Omental fat pad (tissue), 4 donors: ENCODE measurements at places on chromosomes 16 and 17.

DNA sequence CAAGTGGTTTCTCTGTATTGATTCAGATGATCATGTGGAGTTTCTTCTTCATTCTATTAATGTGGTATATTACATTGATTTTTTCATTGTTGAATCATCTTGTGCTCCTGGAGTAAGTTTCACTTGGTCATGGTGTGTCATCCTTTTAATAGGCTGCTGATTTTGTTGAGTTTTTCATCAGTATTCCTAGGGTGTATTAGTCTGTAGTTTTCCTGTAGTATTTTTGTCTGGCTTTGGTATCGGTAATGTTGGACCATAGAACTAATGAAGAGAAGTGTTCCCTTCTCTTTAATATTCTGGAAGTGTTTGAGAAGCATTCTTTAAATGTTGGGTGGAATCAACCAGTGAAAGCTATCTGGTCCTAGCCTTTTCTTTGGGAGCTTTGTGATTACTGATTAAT, 99.0 kb downstream of the OMG start:
- no peak for DNase-seq

DNA sequence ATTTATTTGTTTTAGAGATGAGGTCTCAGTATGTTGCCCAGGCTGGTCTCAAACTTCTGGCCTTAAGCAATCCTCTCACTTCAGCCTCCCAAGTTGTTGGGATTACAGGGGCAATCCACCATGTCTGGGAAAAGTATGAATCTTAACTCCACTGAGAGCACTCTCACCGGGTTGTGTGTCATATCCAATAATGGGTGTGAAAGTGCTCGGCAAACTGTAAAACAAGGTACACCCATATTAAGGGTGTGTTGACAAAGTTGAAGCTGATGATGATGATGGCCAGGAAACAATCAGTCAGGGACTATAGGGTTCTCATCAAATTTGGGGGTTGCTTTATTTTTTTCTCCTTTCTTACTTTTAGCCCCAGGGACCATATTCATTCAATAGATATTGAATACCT, 25.3 kb upstream of the TMC5 start:
- DNase-seq: no peak

- no peak for DNase-seq
These were observed 37.5 kb downstream of the SRCIN1 start for GRCh38 chr17:38568274-38568673.

GRCh38 chr17:42508426-42509165, 27.4 kb upstream of the NAGLU start:
- DNase-seq: no peak

GRCh38 chr16:84689111-84689510, 10.7 kb upstream of the USP10 start:
- DNase-seq: no peak

DNA sequence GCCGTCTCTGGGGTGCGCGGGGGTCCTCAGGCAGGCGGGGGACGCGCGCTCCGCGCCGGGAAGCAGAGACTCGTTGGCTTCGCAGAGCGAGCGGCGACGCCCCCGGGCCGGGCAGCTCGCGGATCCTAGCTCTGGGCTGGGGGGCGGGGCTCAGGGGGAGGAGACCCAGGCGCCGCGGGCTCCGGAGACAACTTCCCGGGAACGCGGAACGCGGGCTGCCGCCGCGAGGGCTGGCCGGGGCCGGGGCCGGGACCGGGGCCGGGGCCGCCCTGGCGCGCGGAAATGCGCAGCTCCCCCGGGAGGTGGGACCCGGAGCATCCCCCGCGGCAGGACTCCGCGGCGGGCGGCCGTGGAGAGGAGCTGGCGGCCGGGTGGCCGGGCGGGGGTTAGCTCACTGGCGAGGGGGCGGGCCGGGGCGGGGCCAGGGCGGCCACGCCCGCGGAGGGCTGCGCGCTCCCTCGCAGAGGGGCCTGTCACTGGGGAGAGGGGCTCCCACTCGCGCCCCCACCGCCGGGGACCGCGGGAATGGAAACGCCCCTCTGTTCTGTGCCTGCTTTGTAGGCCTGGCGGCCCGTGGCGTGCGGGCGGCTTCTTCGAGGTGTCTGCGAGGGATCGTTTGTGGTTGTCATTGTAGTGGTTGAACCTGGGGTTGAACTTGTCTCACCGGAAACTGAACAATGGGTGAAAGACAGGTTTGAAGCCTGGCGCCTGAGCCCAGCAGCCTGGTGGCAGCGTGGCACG, at the start of gene GAS7:
GAS7 (minus strand) TSS at position 98 of the 741 bp plus-strand sequence.
- DNase-seq: no peak

DNA sequence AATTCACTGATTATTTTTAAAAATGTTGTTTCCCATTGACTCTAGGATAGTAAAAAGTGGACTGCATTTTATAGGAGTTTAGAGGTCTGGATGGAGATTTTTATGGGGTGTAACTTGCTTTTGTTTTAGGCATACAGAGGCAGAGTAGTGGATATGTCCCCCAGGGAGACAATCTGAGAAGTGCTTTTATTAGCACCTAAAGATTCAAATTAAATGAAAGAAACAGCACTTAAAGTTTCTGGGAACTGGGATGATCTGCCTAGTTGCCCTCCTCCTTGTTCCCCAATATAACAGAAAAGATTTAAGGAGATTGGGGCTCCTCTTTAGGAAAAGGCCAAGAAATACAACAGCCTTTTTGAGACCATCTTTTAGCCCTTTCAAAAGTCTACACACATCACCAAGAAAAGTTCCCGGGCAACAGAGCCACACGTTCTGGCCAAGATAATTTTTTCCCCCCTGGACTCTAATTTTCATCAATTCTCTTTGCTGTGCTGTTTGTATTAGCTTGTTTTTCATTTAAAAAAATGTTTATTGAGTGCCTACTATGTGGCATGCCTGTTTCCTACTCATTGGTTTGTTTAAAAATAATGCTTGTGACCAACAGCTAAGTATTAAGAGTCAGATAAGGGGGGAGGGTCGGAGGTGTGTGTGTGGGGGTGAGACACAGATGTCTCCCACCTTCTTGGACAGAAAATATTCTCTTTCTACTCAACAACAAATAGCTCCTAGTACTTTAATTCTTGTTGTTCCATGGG, 2.5 kb upstream of the IGF2BP1 start:
- DNase-seq: no peak

DNA sequence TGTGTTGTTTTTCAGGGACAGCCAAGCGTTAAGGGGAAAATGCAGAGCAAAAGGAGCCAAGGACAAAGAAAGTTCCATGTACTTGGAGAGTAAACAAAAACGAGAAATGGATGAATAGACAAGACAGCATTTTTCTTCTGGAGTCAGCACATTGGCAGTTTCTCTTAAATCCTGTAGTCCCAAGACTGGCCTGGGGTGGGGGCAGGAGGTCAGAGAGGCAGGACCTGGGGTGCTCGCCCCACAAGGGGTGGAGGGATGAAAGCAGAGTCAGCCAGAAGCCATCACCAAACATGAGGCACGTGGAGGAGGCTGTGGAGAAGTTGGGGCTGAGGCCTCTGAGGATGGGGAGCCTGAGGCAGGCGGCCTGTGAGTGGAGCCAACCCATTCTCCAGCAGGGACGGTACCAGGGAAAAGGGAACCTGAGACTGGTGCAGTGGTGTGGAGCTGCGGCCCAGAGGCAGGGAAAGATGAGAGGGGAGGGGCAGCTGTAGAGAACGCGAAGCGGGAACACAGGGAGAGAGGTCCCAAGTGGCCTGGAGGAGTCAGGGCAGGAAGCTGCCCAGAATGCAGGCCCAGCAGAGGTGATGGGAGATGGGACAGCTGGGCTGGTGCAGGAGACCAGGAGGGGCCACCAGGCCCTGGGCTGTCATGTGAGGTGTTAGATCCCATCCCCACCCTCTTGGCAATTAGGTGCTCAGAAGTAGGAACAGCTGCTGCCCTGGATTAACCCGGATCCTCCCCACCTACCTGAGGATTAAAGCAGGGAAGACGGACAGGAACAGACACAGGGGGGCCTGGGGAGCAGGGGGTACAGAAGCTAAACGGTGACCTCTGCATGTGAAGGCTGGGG, 3.3 kb downstream of the TLCD3B start:
- no peak for DNase-seq

GRCh38 chr16:12093902-12094301, 117.4 kb downstream of the SNX29 start:
- DNase-seq: no peak

- DNase-seq: no peak
These were observed 16.3 kb downstream of the DNAI2 start for GRCh38 chr17:74290340-74290739.

GRCh38 chr17:75152922-75153779, 1.2 kb downstream of the JPT1 start:
- no peak for DNase-seq

- no peak for DNase-seq
These were observed 71.8 kb downstream of the CACNG1 start for GRCh38 chr17:67116045-67116575.
